ENCODE measurements at places on chromosomes 1 and 21. TPM values are rescaled to one million over a fixed set of nuclear protein-coding genes. Genes with fewer than 3 reads are reported as not detected.

Gene OXCT2
- 78.8 TPM for polyA plus RNA-seq

Gene S100A7
- not detected for polyA plus RNA-seq

Gene TARDBP
- polyA plus RNA-seq, result 142 TPM

DNA sequence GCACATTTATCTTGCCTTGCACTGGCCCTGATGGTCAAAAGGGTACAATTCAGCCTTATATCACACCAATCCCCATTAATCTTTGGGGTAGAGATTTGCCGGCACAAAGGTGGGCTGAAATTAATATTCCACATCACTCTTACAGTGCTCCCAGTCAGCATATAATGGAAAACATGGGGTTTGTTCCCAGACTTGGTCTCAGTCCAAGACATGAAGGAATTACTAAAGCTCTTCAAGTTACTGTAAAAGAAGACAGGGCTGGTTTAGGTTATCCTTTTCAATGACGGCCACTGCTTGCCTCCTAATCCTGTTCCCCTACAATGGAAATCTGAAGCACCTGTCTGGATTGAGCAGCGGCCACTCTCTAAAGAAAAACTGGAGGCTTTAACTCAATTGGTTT is 160.7 kb downstream of the IER5 start:
- H3K27ac ChIP-seq, result no peak overlapping the region
- no peak overlapping the region for H3K4me3 ChIP-seq
- H3K4me1 ChIP-seq, result no peaks in the 10 kb centered on the region
- no peaks in the 10 kb centered on the region for H3K27me3 ChIP-seq

- H3K27ac ChIP-seq, result no peak overlapping the region
- DNase-seq, result peak; percentile 6
- no peaks in the 10 kb centered on the region for H3K36me3 ChIP-seq
- H3K4me3 ChIP-seq, result no peak overlapping the region
- H3K27me3 ChIP-seq, result no peaks in the 10 kb centered on the region
Observed at GRCh38 chr21:44377201-44377921, 23.9 kb downstream of the TRPM2 start.

DNA sequence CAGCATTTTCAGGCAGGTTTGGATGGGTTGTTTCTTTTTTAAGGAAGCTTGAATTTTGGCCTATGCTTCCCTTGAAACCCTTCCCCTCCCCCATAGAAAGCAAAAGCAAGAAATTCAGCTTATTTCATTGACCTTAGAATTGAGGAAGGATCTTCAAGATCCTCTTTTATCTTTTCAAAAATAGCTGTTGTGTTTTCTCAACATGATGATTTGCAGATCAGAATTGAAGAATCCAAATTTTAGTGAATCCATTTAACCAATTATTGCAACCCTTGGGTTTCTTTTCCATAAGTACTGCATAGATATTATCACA is 73.7 kb downstream of the LRRC8C start:
- no peaks in the 10 kb centered on the region for H3K27me3 ChIP-seq
- no peaks in the 10 kb centered on the region for H3K36me3 ChIP-seq
- no peak overlapping the region for H3K4me3 ChIP-seq
- DNase-seq, result no peak
- H3K4me1 ChIP-seq, result no peaks in the 10 kb centered on the region

DNA sequence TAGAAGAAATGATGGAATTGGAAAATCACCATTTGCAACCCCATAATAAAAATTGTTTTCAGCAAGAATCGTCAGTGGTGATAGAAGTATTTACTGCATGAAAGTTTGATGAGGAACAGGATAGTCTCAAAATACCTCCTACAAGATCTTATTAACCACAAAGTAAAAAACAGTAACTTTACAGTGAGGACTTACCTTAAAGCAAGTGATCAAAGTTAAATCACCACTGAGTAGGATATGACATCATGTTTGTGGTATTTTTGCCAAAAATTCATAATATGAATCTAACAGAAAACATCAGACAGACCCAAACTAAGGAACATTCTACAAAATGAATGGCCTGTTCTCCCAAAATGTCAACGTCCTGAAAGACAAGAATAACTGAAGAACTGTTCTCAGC is 19.9 kb downstream of the ALDH9A1 start:
- H3K36me3 ChIP-seq, result no peaks in the 10 kb centered on the region
- H3K4me1 ChIP-seq, result no peaks in the 10 kb centered on the region
- no peaks in the 10 kb centered on the region for H3K27me3 ChIP-seq
- no peak overlapping the region for H3K27ac ChIP-seq
- no peak overlapping the region for H3K4me3 ChIP-seq

GRCh38 chr1:54791880-54792522 is 9.1 kb downstream of the TTC22 start:
- peak; percentile 72 for DNase-seq
- H3K27me3 ChIP-seq, result no peaks in the 10 kb centered on the region
- no peak overlapping the region for H3K4me3 ChIP-seq
- no peaks in the 10 kb centered on the region for H3K4me1 ChIP-seq
- H3K27ac ChIP-seq, result no peak overlapping the region
- no peaks in the 10 kb centered on the region for H3K36me3 ChIP-seq

- H3K27me3 ChIP-seq, result no peaks in the 10 kb centered on the region
- no peak overlapping the region for H3K27ac ChIP-seq
- peak overlapping the region; percentile 34 for H3K4me3 ChIP-seq
- no peaks in the 10 kb centered on the region for H3K4me1 ChIP-seq
- no peaks in the 10 kb centered on the region for H3K36me3 ChIP-seq
- DNase-seq, result no peak
Observed at GRCh38 chr1:166490437-166490991, 323.7 kb upstream of the FAM78B start.

DNA sequence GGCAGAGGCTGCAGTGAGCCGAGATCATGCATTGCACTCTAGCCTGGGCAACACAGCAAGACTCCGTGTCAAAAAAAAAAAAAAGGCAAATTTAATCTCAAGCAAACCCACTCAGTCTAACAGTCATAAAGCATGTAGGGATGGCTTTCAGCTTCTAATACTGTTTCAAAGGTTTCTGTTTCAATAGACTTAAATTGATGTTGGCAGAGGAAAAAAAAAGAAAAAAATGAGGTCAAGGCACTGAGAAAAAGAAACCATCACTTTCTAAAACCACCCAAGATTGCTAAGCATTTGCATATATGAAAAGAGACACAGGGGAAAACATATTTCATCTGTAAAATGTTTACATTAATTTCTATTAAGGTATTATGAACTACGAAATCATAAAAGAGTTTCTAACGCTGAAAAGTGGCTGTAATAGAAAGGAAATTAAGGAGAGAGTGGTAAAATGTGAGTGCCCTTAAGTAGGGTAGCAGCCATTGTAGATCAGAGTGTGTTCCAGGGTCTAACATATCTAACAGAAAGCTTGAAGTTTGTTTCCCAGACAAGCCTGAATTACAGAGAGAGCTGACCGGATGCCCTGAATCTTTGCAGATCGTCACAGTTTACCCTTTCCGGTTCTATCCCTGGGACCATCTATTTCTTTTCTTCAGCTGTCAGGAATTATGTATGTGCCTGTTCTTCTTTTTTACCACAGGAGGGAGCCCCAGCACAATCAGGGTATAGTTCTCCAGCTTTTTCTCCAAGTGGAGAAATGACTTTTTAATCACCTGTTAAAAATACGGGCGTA is 70.0 kb downstream of the PLD5 start:
- H3K27ac ChIP-seq, result no peak overlapping the region
- H3K4me3 ChIP-seq, result no peak overlapping the region
- no peaks in the 10 kb centered on the region for H3K36me3 ChIP-seq
- DNase-seq, result peak; percentile 19
- no peaks in the 10 kb centered on the region for H3K4me1 ChIP-seq

Measured in testis (tissue), 5 donors.